ENCODE measurements at places on chromosomes 5 and 9.

- DNase-seq, result no peak
These were observed 91.4 kb downstream of the C9orf152 start for GRCh38 chr9:110116543-110116885.

GRCh38 chr5:104016646-104017045, 454.1 kb upstream of the NUDT12 start:
- DNase-seq, result no peak

DNA sequence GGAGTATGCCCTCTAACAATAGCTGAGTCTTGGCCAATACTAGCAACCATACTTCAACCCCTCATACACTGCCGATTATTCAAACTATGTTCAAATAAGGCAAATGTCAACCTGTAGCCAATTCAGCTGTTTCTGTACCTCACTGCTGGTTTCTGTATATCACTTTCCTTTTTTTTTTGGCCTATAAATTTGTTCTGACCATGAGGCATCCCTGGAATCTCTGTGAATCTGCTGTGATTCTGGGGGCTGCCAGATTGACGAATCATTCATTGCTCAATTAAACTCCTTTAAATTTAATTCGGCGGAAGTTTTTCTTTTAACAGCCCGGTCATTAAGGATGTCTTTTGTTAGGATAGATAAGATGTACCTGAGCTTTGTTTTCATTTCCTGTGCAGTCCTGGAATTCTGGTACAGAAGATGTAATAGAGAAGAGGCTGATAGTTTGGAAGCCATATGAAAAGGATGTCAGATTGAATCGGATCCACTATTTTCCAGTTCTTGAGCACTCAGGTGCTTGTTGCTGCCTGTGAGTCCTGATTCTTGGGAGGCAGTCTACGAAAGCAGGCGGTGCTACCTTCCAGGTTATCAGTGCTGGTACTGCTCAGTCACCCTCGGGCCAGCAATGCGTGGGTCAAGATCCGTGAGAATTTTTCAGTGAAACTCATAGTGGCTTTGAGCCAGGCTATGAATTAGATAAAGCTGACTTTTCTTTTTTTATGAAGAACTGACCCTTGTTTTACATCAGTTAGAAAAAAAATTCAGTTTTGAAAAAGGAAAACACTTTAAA, 106.2 kb upstream of the TUT7 start:
- DNase-seq, result no peak

DNA sequence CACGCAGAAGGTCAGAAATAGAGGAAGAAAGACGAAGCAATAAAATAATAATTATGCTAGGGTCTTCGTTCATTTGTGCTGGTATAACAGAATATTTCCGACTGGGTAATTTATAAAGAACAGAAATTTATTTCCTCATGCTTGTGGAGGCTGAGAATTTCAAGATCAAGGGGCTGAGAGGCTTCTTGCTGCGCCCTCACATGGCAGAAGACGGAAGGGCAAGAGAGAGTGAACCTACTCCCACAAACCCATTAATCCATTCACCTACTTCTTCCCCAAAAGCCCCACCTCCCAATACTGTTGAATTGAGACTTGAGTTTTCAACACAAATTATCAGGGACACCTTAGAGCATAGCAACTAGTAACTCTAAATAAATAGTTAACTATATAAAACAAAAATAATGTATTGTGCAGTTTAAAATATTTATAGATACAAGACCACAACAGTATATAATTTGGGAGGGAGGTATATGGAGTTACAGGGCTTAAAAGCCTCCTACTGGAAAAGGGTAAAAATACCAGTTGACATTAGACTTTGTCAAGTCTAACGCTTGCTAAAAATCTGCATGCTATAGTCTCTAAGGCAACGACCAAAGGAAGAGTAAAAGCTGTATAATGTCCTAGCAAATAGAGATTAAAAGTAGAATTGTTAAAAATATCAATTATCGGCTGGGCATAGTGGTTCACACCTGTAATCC, 40.3 kb upstream of the NAA35 start:
- DNase-seq, result no peak

GRCh38 chr5:132313961-132314432, 19.8 kb downstream of the SLC22A4 start:
- DNase-seq, result no peak

- no peak for DNase-seq
These were observed 47.7 kb downstream of the ATG10 start for GRCh38 chr5:82019342-82020138.

GRCh38 chr5:152477536-152477935, 72.5 kb upstream of the NMUR2 start:
- no peak for DNase-seq

GRCh38 chr5:91174396-91174795, 208.7 kb downstream of the ARRDC3 start:
- DNase-seq, result no peak

DNA sequence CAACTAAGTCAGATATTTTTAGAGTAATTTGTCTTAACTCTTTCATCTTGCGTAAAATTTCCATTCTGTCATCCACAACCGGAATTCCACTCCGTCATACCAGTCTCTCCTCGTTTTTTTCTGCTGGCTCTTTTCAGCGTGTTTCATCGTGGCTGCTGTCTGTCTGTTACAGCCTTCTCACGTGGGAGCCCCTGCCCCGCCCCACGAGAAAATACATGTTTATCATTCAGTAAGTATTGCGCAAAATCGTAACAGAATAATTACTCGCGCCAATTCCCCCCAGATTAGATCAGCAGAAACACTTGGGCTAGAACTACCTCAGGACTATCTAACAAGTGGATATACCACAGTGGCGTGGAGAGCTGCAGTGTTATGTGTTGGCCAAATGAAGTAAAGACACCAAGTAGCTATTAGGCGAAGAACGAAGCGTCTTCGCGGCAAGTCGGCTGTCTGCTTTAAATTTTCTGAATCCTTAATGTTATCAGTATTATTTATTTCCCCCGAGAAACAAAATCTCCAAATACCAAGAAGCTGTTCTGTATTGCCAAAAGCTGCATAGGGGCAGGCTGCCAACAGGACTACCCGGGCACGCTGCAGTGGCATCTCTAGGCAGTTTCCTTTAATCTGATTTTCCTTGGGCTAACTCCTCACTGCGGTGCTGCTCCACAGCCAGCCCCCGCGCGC, 566 bp upstream of the FOCAD start:
- no peak for DNase-seq

DNA sequence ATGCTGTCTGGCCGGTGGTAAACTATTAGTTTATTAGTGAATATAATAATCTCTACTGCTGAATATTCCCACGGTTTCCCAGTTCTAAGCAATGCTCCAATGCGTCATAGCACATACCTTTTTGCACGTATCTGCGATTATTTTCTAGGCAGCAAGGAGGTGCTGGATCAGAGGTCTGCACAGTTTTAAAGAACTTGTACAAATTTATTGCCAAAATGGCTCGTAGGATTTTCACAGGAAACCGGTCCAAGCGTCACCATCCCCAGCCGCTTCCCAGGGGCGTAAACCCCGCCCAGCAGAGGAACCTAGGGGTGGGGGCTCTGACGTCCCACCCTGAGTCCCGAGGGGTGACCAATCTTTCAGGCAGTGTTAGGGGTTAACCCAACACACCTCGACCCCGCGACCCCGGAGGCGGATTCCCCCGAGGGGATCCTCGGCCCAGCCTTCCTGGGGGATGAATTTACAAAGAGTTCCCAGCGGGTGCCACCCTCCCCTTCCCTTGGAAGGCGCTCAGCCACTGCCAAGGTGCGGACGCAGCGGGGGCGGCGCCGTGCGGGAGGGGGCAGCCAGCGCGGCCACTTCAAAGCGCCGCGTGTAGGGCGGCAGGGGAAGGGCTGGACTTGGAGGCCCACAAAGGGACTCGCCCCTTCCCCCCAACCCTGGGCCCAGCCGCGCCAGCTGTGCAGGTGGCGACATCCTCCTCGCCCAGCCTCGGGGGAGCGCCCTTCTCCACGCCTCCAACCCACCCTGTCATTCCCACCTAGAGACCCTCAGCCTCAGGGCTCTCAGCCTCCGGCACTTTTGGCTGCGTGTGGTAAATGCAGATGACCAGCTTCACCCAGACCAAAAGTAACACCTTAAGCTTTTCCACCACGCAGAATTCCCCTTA, 43.5 kb upstream of the TCF7 start:
- DNase-seq, result no peak

GRCh38 chr5:37664551-37664950, 175.3 kb downstream of the GDNF start:
- no peak for DNase-seq

- no peak for DNase-seq
These were observed 75.4 kb downstream of the CFAP77 start for GRCh38 chr9:132485393-132485792.

- no peak for DNase-seq
These were observed 303.9 kb upstream of the EDIL3 start for GRCh38 chr5:84688566-84688965.

DNA sequence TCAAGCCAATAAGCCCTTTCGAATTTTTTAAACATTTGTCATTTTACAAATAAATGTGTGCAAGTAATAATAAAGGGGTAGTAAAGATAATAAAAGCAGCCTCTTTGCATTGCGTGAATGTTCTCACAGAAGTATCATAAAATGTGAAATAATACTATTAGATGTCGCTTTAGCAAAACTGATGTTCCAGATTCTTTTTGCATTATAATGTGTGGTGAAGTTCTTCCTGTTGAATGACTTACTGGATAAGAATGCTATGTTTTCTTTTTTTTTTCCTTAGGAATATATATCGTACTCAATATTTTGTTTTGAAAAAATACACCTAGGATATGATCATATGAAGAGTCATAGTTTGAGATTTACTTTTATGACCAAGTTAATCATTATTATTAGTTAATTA, 85.2 kb upstream of the CDH12 start:
- no peak for DNase-seq

- no peak for DNase-seq
These were observed 80.8 kb downstream of the ZNF618 start for GRCh38 chr9:113956901-113957300.

DNA sequence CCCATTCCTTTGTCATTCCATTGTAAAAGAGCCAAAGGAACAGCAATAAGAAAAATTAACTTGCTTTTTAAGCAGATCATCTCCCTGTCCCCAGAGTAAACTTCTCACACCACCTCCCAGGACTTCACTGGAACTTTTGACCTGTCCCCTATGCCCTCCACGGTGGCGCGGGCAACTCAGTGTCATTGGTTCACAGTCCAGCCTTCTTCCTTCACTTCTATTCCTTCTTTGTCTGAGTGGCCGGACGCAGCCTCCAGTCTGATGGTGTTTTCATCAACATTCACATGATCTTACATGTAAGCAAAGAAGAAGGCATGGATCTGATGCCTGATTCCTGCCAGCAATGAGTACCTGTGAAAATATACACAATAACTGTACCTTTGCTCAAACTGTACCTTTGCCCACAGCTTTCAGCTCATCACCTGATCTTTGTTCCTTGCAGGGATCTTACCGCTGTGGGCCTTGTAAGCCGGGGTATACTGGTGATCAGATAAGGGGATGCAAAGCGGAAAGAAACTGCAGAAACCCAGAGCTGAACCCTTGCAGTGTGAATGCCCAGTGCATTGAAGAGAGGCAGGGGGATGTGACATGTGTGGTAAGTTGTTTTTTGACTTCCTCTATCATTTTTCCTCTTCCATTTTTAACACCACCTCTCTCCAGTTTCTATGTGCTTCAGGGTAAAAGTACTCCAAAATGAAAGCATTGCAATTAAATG, 32.5 kb downstream of the THBS4 start:
- no peak for DNase-seq

- no peak for DNase-seq
These were observed 44.5 kb upstream of the ANGPTL2 start for GRCh38 chr9:127166651-127167524.

- no peak for DNase-seq
These were observed 9.1 kb upstream of the AK3 start for GRCh38 chr9:4750023-4750673.

DNA sequence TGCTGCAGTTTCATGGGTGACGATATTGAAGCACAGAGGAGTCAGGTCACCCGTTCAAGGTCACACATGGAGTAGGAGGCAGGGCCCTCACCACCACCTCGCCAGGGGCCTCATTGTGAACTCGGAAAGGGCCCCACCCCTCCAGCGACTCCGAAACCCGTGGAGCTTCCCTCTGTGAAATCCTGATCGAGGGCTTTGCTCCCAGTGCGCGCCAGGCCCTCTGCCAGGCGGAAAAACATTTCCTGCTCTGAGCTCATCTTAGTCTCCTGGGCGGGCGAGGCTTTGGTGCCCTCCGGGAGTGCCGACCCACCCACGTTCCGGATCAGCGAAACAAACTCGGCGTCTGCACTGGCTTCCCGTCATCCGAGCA, 75.0 kb upstream of the FCN1 start:
- no peak for DNase-seq

DNA sequence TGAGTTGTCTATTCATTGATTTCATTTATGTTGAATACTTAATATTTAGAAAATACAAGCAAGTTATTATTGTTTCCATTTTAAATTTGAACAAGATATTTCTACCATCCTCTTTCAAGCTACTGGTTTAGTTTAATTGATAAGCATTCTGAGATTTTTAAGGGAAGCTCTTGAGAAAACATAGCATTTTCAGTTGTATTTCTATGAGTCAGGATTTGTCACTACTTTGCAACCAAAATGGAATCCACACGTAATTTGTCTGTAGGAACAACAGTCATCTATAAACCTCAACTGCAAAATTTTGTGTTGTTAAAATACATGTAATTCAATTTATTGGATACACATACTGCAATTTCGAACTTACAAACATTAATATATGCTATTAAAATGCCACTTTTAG, 74.0 kb downstream of the PRR16 start:
- no peak for DNase-seq

DNA sequence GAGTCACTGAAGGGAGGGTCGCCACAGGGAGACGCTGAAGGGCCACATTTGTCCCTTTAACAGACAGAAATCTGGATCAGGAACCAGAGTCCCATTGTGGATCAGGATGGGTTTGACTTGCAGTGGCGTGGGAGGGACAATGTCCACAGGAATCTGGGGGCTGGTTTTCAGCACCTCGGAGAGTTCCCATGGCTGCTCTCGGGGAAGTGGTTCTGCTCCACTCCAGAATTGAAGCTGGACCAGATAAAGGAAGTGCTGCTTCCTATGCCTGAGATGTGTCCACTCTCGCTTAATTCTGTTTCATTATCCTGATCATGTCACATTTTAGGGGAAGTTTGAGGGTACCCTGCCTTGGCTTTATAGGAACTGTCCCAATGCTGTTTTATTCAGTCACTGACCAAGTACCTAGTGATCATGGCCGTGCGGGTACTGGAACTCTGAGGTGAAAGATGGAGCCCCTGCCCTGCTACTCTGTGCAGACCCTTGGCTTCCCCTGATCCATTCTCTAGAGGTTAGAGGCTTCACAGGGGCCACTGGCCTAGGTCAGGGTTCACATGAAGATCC, 28.7 kb downstream of the ENHO start:
- DNase-seq, result no peak

GRCh38 chr9:4277531-4277991, 22.3 kb downstream of the GLIS3 start:
- no peak for DNase-seq

All from stimulated activated CD4-positive, alpha-beta T cell treated with anti-CD3 and anti-CD28 coated beads, TNF-alpha, amount 100 ng/mL, for 1 hour (primary cell).